ENCODE measurements at places on chromosomes 16 and 17.
A peak's percentile ranks its signal among the peaks of the same experiment; 100 is the strongest.

DNA sequence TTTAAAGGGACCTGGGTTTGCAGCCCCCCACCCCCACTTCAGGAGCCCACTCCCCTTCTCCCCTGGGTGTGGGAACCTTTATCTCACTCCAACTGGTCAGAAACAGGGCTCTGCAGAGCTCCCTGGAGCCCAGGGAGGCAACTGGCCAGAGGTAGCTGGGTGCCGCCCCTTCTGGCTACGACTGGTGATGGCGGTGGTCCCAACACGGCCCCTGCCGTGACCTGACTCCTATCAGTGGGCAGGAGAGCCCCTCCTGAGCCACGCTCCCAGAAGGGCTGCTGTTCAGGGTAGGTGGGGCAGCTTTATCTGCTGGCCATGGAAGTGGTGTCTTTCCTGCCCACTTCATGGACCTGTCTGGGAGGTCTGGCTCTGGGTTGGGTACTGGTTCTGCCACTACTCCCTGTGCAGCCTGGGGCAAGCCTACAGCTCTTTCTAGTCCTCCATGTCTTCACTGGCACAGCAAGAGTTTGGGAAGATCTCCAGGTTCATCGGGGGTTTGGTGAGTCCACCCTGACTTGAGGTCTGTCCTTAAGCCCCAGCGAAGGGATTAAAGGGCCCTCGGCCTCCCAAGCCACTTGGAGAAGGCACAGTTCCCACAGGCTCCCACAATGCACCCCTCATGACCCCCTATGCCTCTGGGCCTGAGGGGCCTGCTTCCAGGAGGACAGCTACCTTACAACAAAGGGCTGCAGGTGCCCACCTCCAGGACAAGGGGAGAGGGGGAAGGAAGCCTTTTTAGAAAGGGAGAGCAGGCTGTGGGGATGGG lies 5.5 kb upstream of the SREBF1 start:
- no peak for DNase-seq

- DNase-seq, result no peak
Measured at GRCh38 chr16:53561101-53561888, 58.3 kb upstream of the AKTIP start.

GRCh38 chr17:2945299-2945698 lies 118.1 kb downstream of the OR1D5 start:
- no peak for DNase-seq

GRCh38 chr16:22316411-22316811 lies 19.2 kb downstream of the POLR3E start:
- no peak for DNase-seq

DNA sequence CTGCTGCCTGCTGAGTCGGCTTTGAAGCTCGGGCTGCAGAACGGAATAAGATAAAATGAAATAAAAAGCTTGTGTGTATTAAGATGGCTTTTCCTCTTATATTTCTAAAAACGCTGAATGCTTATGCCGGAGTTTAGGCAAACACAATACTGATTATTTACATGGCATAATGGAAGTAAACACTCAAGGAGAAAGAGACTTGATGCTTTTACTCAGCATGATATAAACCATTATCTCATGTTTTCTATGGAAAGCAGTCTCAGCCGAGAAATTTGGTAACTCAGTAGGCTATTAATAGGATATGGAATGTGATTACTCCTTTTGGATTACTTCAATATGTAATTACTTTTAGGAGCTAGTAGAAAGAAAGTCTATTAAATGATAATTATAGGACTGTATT lies 153.3 kb downstream of the CDH11 start:
- no peak for DNase-seq

DNA sequence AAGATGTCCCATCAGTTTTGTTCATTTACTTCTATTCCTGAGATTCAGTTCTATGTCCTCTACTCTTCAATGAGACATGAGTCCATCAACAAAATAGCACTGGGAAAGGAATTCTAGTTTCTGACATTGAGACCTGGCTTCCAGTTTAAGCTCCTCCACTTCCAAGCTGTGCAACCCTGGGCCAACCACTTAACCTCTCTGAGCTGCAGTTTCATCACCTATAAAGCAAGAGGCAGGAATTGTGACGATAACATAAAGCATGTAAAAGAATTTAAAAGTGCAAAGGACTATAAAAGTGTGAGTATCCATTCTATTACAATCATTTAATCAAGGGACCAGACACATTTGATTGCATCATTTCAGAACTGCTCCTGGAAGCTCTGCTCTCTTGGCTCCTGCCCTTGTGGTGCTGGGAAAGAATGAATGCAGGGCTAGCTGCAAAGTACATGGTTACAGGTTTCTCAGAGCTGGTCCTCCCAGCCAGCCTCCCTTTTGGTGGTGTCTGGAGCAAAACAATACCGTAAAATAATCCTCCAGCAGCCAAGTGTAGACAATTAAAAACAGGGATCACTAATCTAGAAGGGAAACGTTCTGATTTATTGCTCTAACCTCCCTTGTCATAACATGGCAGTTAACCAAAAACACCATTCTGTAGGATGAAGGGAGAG lies 113.9 kb downstream of the VPS53 start:
- DNase-seq, result no peak

DNA sequence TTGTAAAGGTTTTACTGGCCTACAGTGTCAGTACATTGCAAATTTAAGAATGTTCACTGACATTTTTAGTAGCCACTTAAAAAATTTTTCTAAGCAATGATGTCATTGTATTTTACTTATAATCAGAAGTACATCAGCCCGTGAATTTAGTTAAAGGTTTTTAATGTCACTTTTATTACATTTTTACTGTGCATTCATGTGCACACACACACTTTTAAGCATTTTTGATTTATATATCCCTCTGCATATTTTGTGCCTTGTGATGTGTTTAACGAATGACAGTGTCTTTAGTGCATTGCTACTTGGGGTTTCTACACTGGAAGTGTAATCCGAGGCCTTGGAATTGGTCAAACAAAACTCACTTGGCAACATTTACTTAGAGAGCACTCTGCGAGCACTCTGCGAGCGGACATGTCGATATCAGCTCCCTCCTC lies 190.4 kb downstream of the WWOX start:
- no peak for DNase-seq

- DNase-seq, result peak; percentile 20
Measured at GRCh38 chr16:57091975-57092785, at the start of gene CPNE2. CPNE2 (plus strand) TSS chr16:57092583; CDS start chr16:57110743, 18,160 bp downstream.

- DNase-seq, result no peak
Measured at GRCh38 chr17:43906951-43907424, 348 bp downstream of the MPP2 start.

GRCh38 chr17:65190467-65191097 lies 53.4 kb downstream of the RGS9 start:
- no peak for DNase-seq

- DNase-seq, result no peak
Measured at GRCh38 chr17:50884439-50885311, 18.5 kb upstream of the TOB1 start.

- DNase-seq, result peak; percentile 38
Measured at GRCh38 chr17:64061178-64061898, 40.9 kb upstream of the ICAM2 start.

DNA sequence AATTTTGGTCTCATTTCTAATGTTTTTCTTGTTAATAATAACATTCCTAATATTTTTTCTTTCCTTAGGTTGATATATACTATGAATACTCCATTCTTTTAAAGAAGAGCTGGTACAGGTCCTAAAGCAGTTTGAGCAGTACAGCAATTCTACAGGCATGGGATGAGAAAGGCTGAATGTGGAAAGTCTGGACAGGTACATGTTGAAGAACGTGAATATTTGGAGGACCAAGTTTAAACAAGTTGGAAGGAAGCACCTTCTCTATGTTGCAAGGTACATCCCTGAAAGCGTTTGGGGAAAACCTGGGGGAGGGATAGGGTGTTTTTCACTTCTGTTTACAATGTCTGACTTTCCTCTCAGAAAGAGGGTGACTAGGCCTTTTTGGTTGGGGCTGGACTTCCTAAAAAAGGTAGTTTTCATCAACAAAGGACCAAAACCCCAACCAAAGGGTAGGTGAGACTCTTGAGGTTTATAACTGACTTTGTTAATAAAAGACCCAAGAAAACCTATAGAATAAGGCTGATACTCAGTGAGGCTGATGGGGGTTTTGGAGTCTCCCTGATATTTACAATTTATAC lies 95.9 kb upstream of the AXIN2 start:
- no peak for DNase-seq

GRCh38 chr17:45070809-45071208 lies 9.7 kb downstream of the NMT1 start:
- no peak for DNase-seq

DNA sequence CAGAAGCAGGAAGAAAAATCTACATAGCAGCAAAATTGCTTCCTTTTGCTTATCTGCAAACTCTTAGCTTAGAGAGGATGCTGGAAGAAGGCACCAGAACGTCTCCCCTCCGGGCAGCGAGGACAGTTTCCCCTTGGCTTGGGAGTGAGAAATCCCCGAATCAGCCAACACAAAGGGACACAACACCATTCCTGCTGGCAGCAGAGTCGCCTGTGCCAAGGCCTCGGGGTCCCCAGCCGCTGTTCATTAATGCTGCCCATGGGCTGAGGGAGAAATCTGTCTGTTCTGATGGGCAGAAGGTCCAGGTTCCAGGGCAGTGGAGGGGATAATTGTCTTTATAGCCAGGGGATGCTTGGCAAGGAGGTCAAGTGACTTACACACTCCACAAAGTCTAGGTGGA lies 38.0 kb downstream of the CACNG3 start:
- DNase-seq, result no peak

DNA sequence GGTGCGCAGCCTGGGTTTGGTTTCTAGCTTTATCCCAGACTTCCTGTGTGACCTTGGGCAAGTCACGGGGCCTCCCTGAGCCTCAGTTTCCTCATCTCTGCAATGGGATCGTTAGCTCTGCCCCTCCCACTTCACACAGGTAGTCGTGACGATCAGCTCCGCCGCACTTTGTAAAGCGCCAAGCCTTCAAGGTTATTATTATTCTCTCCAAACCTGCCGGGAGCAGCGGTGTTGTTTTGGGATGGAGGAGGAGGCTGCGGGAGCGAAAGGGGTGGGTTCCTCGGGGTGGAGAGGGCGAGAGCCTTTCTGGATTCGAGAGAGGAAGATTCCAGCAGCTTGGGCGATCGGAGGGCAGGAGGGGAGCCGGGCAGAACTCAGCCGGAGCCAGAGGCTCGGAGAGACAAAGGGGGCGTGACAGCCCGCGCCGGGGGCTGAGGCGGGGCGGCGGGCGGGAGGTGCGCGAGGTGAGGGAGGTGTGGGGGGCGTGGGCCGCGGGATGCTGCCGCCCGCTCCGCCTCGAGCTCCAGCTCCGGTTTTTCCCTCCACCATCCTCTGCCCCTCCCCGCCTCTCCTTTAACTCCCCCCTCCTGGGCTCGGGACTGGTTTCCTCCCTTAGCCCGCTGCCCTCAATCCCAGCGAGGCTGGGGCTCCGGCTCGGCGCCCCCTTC lies at the start of gene EFNB3:
TSS of gene EFNB3 (plus strand) at position 602 of the 668 bp plus-strand sequence. CDS start 397 bp downstream, outside the sequence.
- peak; percentile 6 for DNase-seq

DNA sequence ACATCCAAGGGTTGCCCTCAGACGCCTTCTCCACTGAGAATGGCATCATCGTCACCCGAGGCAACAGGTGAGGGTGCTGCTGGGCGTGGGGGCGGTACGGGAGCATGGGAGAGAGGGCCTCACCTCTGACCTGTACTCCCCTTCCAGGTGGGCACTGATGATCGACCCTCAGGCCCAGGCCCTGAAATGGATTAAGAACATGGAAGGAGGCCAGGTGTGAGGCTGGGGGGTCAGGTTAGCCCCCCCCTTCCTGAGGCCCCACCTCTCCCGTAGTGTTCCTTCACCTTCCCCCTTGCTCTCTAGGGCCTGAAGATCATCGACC lies 16.4 kb upstream of the KDM6B start:
- no peak for DNase-seq

GRCh38 chr17:30292286-30292858 lies 628 bp upstream of the BLMH start:
- no peak for DNase-seq
